ENCODE measurements at places on chromosomes 16 and 17.
A peak's percentile ranks its signal among the peaks of the same experiment; 100 is the strongest.

- DNase-seq: peak; percentile 64
Measured at GRCh38 chr17:7336240-7337175, at the start of gene ACAP1. Gene ACAP1, plus strand, starts transcription at chr17:7336529. Its CDS starts 206 bp downstream, at chr17:7336735.

DNA sequence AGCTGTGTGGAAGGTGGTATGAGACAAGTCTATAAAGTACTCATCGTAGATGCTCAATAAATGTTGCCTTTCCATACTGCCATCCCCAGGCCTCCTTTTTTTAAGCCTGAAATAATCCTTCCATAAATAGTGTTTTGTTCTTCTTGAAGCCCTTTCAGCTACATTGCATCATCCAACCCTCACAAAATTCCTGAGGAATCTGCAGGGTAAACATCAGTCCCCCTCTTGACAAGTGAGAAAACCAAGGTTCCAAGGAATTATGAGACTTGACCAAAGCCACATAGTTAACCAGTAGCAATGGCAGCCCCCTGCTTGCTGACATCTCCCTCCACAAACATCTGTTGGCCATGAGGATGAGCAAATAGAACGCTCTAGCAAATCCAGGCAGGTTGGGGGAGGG, 89.7 kb upstream of the CCL1 start:
- no peak for DNase-seq

DNA sequence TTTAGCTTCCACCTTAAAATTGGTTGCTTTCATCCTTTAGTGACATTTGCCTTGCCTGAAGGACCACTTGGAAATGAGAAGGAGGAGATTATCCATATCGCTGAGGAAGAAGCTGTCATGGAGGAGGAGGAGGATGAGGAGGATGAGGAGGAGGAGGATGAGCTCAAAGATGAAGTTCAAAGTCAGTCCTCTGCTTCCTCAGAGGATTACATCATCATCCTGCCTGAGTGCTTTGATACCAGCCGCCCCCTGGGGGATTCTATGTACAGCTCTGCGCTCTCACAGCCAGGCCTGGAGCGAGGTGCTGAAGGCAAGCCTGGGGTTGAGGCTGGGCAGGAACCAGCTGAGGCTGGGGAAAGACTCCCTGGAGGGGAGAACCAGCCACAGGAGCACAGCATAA, 11.5 kb upstream of the TMEM106A start:
- DNase-seq: no peak

DNA sequence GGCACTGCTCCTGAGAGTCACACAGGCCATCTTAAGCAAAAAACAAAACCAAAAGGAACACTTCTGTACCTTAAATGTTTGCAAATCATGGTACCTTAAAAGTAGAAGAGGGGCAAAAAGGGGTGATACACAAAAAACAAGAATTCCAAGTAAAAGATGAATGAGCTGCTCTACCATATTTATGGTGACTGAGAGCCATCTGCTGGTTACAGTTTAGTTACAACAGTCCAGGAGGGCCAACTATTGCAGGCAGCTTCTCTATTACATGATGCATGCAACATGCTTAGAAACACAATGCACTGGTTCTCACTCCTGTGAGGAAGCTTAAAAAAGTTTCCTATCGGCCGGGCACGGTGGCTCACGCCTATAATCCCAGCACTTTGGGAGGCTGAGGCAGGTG, 53.5 kb downstream of the STX8 start:
- no peak for DNase-seq

DNA sequence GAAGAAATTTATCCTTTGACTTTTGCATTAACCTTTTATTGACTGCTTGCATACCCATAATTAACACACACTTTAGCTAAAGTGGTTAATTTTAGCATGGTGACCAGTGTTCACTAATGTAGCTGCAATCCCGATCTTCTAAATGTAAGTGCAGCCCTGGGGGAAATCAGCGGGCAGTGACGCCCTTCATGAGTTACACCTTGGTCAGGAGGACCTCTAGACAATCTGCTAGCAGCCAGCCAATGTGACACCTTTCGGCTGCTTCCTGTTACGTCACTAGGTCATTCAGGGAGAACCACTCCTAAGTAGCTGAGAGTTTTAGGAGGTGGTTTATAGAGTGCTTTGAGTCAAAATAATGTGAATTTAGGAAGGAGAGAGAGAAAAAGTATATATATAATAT, 180.5 kb downstream of the IRX3 start:
- DNase-seq: no peak

- DNase-seq: peak; percentile 58
Measured at GRCh38 chr16:88633684-88634140, 4.7 kb upstream of the IL17C start.

GRCh38 chr16:79407005-79407404, 193.5 kb downstream of the MAF start:
- DNase-seq: no peak

DNA sequence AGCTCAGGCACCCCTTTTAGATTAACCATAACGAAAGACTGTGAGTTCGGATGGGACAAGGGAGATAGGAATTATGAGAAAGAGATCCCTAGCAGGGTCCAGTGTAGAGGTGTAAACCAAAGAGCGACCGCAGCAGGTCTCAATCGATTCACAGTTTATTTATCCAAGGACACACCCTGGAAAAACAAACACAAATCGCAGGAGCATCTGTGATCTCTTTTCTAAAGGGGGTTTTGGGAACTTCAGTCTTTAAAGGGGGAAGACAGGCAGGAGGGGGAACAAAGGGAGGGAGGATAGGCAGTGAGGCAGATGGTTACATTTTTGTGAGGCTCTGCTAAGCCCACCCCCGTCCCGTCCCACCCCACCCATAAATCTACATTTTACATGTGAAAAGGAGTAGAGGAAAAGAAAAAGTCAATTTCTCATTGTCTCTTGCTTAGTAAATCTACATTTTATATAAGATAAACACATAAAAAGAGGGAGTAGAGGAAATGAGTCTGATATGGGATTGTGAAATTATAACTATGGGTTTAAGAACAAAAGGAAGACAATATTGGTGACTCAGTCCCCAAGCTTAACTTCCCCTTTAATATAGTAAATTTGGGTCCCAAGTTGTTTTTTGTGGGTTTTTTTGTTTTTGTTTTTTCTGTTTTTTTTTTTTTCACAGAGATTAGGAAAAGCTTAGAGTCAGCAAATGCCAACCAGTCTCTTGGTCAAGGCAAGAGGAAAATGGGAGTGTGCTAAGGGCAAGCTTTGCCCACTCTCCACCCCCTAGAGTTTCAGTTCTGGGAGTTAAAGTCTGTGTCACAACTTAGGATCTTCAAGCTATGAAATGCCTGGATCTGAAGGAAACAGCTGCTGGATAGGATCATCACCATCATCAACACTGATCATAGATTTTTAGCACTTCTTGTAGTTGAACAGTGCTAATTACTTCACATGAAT, 160.9 kb upstream of the CDH5 start:
- no peak for DNase-seq

- DNase-seq: no peak
Measured at GRCh38 chr17:29121442-29121841, 58.8 kb downstream of the MYO18A start.

- no peak for DNase-seq
Measured at GRCh38 chr17:70343114-70343513, 173.8 kb downstream of the KCNJ2 start.

- DNase-seq: no peak
Measured at GRCh38 chr17:82905130-82905529, 65.3 kb upstream of the ZNF750 start.

- no peak for DNase-seq
Measured at GRCh38 chr16:72198021-72198711, 26.2 kb upstream of the PMFBP1 start.

DNA sequence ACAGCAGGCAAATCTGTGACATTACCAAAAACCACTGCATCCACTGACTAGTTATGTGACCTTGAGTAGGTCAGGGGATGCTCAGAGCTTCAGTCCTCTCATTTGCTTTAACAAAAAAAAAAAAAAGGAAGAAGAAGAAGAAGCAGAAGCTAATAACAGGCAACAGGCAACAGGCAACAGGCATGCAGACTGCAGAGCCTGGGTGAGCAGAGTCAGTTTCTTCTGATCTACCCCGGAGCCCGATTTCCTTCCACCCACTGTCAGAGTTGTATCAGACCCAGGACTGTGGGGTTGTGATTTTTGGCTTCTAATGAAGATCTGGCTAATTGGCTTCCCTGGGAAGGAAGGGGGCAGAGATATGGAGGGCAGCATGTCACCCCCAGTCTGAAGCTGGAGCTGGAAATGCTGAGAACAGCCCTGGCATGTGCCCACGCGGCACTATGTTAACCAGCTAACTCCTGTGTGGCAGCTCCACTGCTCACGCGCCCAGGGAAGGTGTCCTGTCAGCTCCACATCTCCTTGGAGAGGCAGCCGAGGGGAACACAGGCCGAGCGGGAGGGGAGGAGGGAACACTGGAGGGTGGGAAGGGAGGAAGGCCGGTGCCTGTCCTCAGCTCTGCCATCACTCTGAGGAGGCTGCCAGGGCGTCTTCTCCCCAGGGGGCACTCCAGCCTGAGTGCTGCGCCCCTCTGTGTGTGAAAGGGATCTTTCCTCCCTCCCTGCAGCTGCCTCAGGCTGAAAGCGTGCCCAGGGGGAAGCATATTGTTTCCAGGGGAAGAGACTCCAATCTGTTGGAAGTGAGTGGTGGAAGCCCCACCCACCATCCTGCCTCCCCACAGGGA, 17.6 kb downstream of the SRCIN1 start:
- no peak for DNase-seq

DNA sequence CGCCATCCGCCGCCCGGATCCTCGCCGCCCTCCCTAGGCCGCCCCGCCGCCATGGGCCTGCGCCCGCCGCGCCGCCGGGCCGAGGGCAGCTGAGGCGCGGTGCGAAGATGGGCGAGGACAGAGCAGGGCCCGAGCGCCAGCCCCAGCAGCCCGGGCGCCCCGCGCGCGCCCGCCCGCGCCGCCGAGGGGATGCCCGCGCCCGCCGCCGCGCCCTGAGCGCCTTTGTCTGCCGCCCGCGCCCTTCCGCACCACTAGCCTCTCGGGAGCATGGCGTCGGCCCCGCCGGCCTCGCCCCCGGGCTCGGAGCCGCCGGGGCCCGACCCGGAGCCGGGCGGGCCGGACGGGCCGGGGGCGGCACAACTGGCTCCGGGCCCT, 278 bp downstream of the RAB11FIP3 start:
- no peak for DNase-seq

GRCh38 chr17:78608122-78608803, 31.1 kb upstream of the DNAH17 start:
- DNase-seq: no peak

DNA sequence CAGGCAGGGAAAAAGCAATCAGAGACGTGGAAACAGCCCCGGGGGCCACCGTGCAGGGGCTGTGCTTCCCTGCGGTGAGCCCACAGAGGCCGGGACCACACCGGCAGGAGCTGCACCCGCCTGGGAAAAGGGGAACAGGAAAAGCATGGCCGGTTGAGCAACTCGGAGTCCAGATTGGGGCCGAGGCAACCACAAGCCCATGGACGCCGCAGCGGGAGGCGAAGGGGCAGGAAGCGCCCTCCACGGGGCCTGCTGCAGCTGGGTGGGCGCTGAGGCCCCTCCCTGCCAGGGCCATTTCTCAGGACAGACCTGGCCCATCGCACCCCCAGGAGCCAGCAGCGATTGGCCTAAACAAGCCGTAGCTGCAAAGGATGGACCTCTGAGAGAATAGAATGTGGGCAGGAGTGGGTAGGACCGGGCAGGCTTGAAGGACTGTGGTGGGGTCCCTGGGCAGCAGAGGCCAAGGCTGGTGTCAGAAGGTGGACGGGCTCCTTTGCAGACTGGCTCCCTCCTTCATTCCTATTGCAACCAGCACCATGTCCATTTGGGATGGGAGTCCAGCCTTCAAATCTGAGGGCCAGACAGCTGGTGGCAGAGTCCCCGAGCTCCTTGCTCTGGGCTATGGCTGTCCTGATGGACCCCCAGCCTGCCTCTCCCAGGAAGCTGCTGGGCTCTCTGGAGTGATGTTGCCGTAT, 30.4 kb downstream of the COX4I1 start:
- DNase-seq: no peak

GRCh38 chr16:78655331-78656113, 556.1 kb downstream of the WWOX start:
- DNase-seq: no peak

GRCh38 chr17:61158376-61158775, 241.3 kb upstream of the TBX2 start:
- no peak for DNase-seq

DNA sequence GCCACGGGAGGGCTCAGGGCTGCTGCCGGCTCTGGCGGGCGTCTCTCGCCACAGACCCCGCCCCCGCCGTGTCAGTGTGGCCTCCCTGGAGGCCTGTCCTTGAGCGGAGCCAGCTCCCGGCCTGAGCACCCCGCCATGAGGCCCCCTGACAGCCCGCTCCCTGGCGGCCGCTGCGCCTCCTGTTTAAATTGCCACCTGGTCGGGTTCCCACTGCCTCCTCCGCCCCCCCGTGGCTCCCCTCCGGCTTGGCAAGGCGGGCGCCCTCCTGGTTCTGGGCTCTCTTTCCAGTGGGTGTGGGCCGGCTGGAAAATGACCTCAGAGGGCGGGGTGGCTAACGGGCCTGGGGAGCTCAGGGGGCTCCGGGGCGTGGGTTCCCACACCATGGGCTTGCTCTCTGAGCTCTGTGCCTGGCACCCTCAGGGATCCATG, 42.1 kb upstream of the SSTR5 start:
- no peak for DNase-seq

DNA sequence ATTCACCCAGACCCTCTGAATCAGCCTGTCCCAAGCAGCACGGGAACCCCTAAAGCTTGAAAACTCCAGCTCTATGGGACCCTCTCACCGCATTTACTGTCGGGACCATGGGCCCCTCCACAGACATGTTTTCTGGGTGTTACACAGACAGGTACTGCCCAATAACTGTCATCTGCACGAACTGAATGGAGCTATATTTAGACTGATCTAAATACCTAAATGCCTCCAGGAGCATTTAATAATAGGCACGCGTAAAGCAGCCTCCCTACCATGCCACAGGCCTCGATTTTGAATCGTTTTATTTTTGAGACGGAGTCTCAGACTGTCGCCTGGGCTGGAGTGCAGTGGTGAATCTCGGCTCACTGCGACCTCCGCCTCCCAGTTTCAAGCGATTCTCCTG, 49.7 kb downstream of the EMP2 start:
- DNase-seq: no peak

GRCh38 chr17:60422162-60422665, at the start of gene CHCT1:
Gene CHCT1, plus strand, starts transcription at chr17:60422489. Its CDS starts 104 bp downstream, at chr17:60422593.
- no peak for DNase-seq

- DNase-seq: no peak
Measured at GRCh38 chr17:40550608-40551007, 14.7 kb downstream of the CCR7 start.

DNA sequence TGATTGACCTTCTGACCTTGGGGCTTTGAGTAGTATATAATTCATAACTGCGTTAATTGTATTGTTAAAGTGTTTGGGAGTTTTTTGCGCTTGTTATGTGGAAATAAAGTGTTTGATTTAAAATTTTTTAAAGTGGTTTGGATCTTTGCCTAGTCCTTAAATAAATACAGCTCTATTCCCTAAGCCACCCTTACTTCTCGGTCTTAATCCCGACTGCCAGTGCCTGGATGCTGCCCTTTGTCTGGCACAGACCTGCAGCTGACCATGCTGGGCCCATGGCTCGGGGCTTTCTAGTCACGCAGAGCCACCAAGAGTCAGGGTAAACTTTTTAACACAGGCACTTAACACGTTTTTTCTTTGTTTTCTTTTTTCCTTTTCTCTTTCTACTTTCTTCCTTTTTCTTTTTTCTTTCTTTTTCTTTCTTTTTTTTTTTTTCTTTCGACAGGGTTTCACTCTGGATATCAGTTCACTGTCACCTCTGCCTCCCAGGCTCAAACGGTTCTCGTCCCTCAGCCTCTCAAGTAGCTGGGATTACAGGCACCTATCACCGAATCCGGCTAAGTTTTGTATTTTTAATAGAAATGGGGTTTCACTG, 19.6 kb upstream of the SLC5A11 start:
- no peak for DNase-seq

GRCh38 chr16:84643180-84643583, 5.1 kb upstream of the KLHL36 start:
- DNase-seq: no peak
